Activated CD8-positive, alpha-beta T cell treated with anti-CD3 and anti-CD28 coated beads, Interleukin-2, amount 10 ng/mL, durations not matched to agents 7 days and 5 days (primary cell): ENCODE measurements at places on chromosomes 5 and 9.
A peak's percentile ranks its signal among the peaks of the same experiment; 100 is the strongest.

- no peak overlapping the region for H3K27ac ChIP-seq
- H3K27me3 ChIP-seq, result no peaks in the 10 kb centered on the region
- no peaks in the 10 kb centered on the region for H3K36me3 ChIP-seq
- no peak overlapping the region for H3K4me3 ChIP-seq
- no peak for DNase-seq
- H3K4me1 ChIP-seq, result no peaks in the 10 kb centered on the region
Measured at GRCh38 chr5:9799606-9800005, 169.5 kb upstream of the TAS2R1 start.

- no peak overlapping the region for H3K27ac ChIP-seq
- peaks cover 24% of the 10 kb centered on the region for H3K36me3 ChIP-seq
- no peak overlapping the region for H3K4me3 ChIP-seq
Measured at GRCh38 chr5:72282878-72283277, 37.2 kb downstream of the MRPS27 start.

GRCh38 chr9:87564791-87565241, 67.1 kb downstream of the DAPK1 start:
- DNase-seq, result no peak
- no peaks in the 10 kb centered on the region for H3K27me3 ChIP-seq
- H3K27ac ChIP-seq, result no peak overlapping the region
- no peak overlapping the region for H3K4me3 ChIP-seq
- H3K4me1 ChIP-seq, result no peaks in the 10 kb centered on the region

DNA sequence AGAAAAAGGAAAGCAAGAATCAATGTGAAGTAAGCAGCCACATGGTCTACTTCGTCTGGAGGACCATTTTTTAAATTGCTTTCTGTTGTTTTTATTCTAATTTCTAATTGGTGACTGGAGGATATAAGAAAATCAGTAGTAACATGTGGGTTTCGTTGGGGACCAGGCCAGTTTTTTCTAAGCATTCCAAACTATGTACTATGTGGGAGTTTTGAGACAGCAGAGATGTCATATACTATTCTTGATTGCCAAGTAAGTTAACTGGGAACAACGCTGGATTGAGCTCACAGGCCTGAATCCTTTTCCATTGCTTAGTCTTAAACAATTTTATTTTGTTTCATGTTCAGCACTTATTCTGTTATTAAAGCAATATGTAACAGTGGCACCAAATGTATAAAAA, 225.7 kb downstream of the TMEM167A start:
- no peak overlapping the region for H3K27ac ChIP-seq
- no peak overlapping the region for H3K4me3 ChIP-seq
- H3K36me3 ChIP-seq, result no peaks in the 10 kb centered on the region
- no peaks in the 10 kb centered on the region for H3K27me3 ChIP-seq
- DNase-seq, result no peak

GRCh38 chr5:132425009-132425937, 55.8 kb downstream of the SLC22A5 start:
- H3K36me3 ChIP-seq, result peaks cover 78% of the 10 kb centered on the region
- H3K4me1 ChIP-seq, result peaks cover 99% of the 10 kb centered on the region
- peak overlapping the region; percentile 74 for H3K4me3 ChIP-seq
- DNase-seq, result peak; percentile 78
- peak overlapping the region; percentile 98 for H3K27ac ChIP-seq

- DNase-seq, result no peak
- no peaks in the 10 kb centered on the region for H3K4me1 ChIP-seq
- H3K36me3 ChIP-seq, result no peaks in the 10 kb centered on the region
- H3K4me3 ChIP-seq, result no peak overlapping the region
Measured at GRCh38 chr5:75282581-75282980, 45.9 kb upstream of the ANKRD31 start.

- H3K27me3 ChIP-seq, result no peaks in the 10 kb centered on the region
Measured at GRCh38 chr9:97660847-97661246, 27.2 kb downstream of the NCBP1 start.

DNA sequence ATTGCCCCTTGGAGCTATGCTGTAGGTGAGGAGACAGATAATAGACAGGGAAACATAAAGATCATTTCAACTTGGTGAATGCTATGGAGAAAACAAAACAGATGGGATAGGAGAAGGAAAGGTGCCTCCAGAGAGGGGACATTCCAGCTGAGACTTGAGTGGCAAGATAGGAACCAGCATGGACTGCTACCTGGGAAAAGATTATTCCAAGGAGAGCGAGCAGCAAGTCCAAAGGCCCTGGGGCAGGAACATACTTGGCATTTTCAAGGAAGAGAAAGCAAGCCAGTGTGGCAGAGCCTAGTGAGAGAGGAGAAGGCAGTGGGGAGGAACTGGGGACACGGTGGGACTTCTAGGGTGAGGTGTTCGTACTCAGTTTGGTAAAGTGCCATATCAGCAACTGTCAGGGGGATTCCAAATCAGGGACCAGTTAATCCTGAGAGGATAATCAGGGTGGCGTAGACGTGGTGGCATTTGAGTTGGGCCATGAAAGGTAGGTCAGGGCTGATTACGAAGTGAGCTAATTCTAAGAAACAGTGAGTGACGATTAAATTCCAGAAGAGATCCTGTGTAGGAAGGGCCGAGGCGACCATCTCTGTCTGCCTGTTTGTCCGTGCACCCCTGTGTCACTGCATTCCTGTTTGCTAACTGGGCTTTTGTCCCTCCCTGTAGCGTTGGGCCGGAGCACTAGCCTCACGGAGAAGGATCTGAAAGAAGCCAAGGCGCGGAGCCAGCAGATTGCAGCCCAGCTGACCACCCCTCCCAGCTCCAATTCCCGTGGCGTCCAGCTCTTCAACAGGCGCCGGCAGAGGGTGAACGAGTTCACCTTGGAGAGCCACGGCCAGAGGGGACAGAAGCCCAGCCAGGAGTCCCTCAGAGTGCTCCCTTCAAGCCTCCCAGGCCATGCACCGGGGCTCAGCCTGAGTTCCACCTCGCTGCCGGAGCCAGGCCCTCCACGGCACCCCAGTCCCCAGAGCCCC, 7.1 kb downstream of the SYNPO start:
- no peaks in the 10 kb centered on the region for H3K36me3 ChIP-seq
- no peak overlapping the region for H3K4me3 ChIP-seq
- H3K27me3 ChIP-seq, result no peaks in the 10 kb centered on the region
- no peak overlapping the region for H3K27ac ChIP-seq
- DNase-seq, result no peak

GRCh38 chr5:72330712-72331111, 10.5 kb downstream of the PTCD2 start:
- no peak overlapping the region for H3K4me3 ChIP-seq
- H3K27ac ChIP-seq, result no peak overlapping the region
- H3K4me1 ChIP-seq, result no peaks in the 10 kb centered on the region
- H3K27me3 ChIP-seq, result no peaks in the 10 kb centered on the region
- peaks cover 46% of the 10 kb centered on the region for H3K36me3 ChIP-seq

GRCh38 chr5:144369006-144369405, 198.3 kb downstream of the KCTD16 start:
- H3K4me1 ChIP-seq, result no peaks in the 10 kb centered on the region
- H3K27me3 ChIP-seq, result no peaks in the 10 kb centered on the region
- H3K36me3 ChIP-seq, result no peaks in the 10 kb centered on the region
- H3K27ac ChIP-seq, result no peak overlapping the region

DNA sequence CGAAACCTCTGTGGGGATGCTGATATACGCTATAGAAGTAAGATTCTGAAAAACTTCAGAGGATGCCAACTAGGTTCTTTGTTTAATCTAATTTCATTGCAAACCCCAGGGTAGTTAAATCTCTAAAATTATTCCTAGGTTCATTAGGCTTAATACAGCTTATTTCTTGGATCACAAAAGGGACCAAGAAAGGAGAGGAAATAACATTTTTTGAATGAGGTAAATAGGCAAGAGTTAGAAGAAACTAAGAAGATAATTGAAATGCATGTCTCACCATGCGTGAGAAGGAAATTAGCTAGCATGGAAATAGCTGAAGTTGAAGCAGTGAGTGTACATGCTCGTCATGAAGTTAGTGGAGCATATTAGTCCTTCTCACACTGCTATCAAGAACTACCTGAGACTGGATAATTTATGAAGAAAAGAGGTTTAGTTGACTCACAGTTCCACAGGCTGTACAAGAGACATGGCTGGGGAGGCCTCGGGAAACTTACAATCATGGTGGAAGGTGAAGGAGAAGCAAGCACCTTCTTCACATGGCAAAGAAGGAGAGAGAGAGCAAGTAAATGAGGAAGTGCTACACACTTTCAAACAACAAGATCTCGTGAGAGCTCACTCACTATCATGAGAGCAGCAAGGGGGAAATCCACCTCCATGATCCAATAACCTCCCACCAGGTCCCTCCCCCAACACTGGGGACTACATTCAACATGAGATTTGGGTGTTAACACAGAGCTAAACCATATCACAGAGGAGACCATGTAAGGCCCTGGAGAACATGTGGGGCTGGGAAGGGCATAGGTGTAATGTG, 125.1 kb upstream of the OSMR start:
- no peak overlapping the region for H3K4me3 ChIP-seq
- H3K27me3 ChIP-seq, result peaks cover 5% of the 10 kb centered on the region
- no peak overlapping the region for H3K27ac ChIP-seq
- no peaks in the 10 kb centered on the region for H3K4me1 ChIP-seq

DNA sequence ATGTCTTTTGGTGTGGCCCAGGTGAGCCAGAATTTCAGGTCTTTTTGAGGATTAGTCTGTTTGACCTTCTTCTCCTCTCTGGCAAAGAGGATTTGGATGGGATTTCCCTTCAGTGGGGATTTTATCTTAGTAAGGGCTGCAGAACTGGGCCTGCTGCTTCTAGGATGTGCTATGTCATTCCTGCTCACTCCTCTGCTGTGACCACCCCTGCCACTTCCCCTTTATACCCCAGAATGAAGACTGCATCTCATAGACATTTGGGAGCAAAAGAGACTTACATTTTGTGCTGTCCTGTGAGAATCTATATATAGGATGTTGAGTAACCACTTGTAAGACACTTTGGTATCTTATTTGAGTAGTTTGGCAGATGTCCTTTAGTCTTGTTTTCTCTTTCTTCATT, 76.2 kb downstream of the ARHGAP26 start:
- H3K27ac ChIP-seq, result peak overlapping the region; percentile 90
- no peaks in the 10 kb centered on the region for H3K36me3 ChIP-seq
- no peaks in the 10 kb centered on the region for H3K27me3 ChIP-seq
- peaks cover 48% of the 10 kb centered on the region for H3K4me1 ChIP-seq

DNA sequence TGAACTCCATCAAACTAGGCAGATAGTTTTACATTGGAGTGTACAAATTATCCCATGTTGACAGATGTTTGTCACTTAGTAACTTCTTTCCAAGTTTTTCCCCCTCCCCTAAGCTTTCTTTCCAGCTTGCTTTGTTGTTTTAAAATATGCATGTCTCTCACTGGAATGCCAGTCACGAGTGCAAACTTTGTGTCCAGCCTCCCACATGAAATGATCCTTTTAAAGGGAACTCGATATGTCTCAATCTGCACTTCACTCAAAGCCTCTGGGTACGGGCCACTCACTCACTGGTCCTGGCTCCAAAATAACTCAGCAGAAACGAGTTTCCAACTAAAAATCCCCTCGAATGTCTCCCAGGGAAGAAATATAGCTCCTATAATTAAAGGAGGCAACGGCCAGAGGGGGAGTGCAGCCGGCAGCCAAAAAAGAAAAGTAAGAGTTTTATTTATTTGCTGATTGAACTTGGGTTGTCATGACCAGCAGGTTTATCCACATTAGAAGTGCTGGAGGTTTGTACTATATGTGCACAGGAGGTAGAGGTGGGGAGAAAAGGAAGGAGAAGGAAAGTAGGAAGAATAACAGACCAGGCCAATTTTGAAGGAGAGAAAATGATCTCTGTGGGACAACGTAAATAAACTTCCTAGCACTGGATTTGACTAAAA, 17.5 kb downstream of the NR2F1 start:
- peaks cover 2% of the 10 kb centered on the region for H3K4me1 ChIP-seq
- no peak overlapping the region for H3K4me3 ChIP-seq

DNA sequence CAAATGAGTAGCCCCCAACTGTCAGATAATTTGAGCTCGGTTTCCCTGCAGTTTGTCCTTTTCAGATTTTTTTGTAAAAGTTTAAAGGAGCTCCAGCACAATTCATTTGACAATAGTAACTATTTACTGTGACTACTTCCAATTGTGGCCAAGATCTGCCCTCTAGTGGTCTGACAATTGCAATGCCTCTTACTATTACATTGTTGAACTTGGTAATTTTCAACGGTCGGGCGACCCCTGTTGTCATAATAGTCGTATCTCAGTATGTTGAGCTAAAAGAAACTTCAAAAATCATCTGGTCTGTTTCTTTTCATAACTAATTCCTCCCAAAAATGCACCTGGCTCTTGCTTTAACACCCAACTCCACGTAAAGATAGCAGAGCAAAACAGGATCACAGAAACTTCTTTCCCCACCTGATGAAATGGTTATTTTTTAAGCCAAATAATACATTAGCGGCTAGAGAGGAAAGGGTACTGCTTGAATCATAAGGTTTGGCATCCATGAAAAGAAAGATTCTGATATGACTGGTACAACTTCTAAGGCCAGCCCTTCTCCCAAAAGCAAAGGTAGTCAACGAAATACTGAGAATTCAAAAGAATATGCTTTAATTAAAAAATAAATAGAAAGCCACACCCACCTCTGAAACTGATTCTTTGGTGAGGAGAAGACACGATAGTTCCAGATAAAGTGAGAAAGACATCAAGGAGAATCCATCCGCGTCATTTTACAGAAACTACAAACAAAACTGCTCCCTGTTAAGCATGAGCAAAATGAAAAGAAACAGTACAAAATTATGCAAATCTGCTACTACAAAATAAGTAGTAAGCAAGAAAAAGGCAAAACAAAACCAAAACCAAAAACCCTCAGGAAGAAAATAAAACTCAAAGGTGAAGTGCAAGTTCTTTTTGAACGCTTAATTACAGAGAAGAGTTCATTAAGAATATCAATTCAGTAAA, 76.9 kb upstream of the HTR4 start:
- peaks cover 2% of the 10 kb centered on the region for H3K4me1 ChIP-seq
- peak overlapping the region; percentile 47 for H3K27ac ChIP-seq
- H3K4me3 ChIP-seq, result peak overlapping the region; percentile 53
- H3K27me3 ChIP-seq, result peaks cover 14% of the 10 kb centered on the region
- no peaks in the 10 kb centered on the region for H3K36me3 ChIP-seq

- no peaks in the 10 kb centered on the region for H3K36me3 ChIP-seq
Measured at GRCh38 chr9:33489066-33489465, 15.3 kb upstream of the NOL6 start.

- peaks cover 13% of the 10 kb centered on the region for H3K27me3 ChIP-seq
- no peak overlapping the region for H3K27ac ChIP-seq
- DNase-seq, result no peak
- H3K36me3 ChIP-seq, result no peaks in the 10 kb centered on the region
Measured at GRCh38 chr9:128213746-128214497, 10.7 kb downstream of the DNM1 start.

GRCh38 chr5:69265931-69266330, 31.2 kb downstream of the CDK7 start:
- H3K36me3 ChIP-seq, result peaks cover 42% of the 10 kb centered on the region
- no peak overlapping the region for H3K4me3 ChIP-seq
- DNase-seq, result no peak
- H3K27ac ChIP-seq, result no peak overlapping the region
- H3K27me3 ChIP-seq, result no peaks in the 10 kb centered on the region

- DNase-seq, result no peak
- H3K36me3 ChIP-seq, result peaks cover 46% of the 10 kb centered on the region
- no peaks in the 10 kb centered on the region for H3K27me3 ChIP-seq
- H3K4me1 ChIP-seq, result no peaks in the 10 kb centered on the region
- H3K4me3 ChIP-seq, result no peak overlapping the region
- H3K27ac ChIP-seq, result no peak overlapping the region
Measured at GRCh38 chr5:134714120-134714519, 24.2 kb upstream of the CAMLG start.

- H3K4me3 ChIP-seq, result no peak overlapping the region
- DNase-seq, result no peak
- H3K27ac ChIP-seq, result no peak overlapping the region
- no peaks in the 10 kb centered on the region for H3K36me3 ChIP-seq
- H3K27me3 ChIP-seq, result no peaks in the 10 kb centered on the region
- peaks cover 13% of the 10 kb centered on the region for H3K4me1 ChIP-seq
Measured at GRCh38 chr9:121958530-121958929, 134.6 kb downstream of the TTLL11 start.

GRCh38 chr5:457195-457961, 14.4 kb downstream of the EXOC3 start:
- DNase-seq, result no peak
- no peak overlapping the region for H3K4me3 ChIP-seq
- peaks cover 83% of the 10 kb centered on the region for H3K36me3 ChIP-seq
